ENCODE measurements at places on chromosomes 16 and 17.

GRCh38 chr16:27759301-27759871 is 209.4 kb downstream of the KATNIP start:
- no peak for DNase-seq

DNA sequence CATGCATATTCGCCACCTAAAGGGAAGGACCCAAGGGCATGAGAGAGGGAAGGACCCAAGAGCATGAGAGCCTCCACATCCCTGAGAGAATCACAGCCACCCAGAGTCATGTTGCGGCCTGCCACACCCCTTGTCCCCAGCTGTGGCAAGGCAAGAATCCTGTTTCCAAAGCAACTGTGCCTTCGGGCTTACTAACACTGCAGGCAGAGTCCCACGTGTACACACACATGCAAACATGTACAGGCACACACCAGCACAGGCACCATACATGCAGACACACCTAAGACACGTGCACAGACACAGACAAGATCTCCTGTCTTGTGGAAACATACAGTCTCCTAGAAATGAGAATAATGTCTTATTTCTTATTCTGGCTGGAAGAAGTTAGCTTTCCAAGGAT is 92.4 kb upstream of the CDYL2 start:
- no peak for DNase-seq

DNA sequence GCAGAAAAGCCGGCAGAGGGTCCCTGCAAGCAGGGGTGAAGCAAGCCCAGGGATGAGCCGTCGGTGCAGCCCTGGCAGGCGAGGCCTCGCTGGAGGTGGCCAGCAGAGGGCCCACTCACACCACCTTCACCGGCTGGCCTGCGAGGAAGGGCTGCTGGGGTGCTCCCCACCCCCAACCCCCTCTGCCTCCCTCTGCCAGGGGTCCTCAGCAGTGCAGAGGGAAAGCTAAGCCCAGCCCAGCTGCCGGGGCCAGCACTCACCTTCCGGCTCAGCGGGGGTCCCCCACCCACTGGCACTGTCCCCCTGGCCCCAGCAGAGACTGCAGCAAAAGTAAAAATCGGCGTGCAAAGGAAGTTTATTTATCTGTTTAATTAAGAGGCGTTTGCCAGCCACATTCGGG is 113.4 kb downstream of the ENGASE start:
- no peak for DNase-seq

GRCh38 chr17:16585796-16586195 is 16.8 kb upstream of the ZNF287 start:
- DNase-seq, result no peak

DNA sequence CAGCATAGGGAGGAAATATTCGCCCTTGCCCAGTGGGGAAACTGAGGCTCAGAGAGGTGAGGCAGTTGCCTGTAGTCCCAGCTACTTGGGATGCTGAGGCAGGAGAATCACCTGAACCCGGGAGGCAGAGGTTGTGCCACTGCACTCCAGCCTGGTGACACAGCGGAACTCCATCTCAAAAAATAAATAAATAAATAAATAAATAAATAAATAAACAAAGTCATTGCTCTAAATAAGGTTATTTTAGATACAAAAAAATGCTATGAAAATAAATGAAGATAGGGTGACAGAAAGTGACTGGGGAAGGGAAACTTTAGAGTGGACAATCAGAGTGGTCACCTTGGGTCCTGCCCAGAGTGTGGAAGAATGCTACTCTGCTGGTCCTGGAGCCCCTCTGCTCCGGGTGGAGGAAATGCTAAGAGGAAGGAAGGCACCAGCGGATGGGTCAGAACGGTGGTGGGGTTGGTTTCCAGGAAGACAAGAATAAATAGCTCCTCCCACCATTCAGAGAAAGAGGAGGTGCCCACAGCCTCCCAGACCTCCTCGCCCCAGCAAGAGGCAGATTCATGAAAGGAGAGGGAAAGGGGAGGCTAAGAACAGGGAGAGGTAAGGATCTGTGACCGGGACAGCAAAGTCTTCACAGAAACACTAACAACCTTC is 17.6 kb downstream of the TRPV3 start:
- no peak for DNase-seq

- DNase-seq, result no peak
Observed at GRCh38 chr16:58716468-58716867, 17.6 kb downstream of the GOT2 start.

- no peak for DNase-seq
Observed at GRCh38 chr17:50187751-50188530, 13.5 kb downstream of the COL1A1 start.

DNA sequence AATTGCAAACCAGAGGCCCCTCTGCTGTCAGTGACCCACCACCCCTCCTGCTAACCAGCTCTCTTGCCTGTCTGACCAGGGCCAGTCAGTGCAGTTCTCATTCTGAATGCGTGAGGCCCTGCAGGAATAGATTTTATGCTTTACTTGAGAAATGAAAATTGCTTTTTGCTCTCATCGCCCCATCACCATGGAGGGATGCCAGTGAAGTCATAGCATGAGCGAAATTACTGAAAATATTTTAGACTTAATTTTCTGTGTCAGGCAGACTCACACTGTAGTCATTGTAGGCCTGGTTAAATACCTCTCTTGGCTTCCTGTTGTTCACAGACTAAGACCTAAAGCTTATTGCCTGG is 490.5 kb upstream of the CDH5 start:
- no peak for DNase-seq

- DNase-seq, result no peak
Observed at GRCh38 chr16:35398180-35398579, 1938.8 kb downstream of the TP53TG3F start.

GRCh38 chr17:557371-557770 is 157.3 kb downstream of the VPS53 start:
- DNase-seq, result no peak

- DNase-seq, result no peak
Observed at GRCh38 chr16:30893417-30893743, 497 bp downstream of the BCL7C start.

DNA sequence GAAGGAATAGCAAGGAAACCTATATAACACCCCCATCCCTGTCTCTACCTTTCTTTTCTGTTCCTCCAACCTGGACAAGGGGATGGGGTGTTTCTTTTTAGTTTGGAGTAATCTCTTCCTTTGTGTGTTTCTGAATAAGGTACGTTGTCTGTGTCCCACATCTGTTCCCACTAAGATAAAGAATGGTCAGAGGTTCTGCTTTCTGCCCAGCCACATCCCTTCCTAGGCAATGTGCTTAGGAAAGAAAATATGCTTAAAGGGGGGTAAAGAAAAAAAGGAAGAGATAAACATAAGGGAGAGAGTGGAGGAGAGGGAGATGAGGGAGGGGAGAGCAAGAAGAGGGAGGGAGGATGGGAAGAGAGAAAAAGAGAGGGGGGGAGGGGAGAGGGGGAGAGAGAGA is 35.1 kb downstream of the SLC6A2 start:
- DNase-seq, result no peak

DNA sequence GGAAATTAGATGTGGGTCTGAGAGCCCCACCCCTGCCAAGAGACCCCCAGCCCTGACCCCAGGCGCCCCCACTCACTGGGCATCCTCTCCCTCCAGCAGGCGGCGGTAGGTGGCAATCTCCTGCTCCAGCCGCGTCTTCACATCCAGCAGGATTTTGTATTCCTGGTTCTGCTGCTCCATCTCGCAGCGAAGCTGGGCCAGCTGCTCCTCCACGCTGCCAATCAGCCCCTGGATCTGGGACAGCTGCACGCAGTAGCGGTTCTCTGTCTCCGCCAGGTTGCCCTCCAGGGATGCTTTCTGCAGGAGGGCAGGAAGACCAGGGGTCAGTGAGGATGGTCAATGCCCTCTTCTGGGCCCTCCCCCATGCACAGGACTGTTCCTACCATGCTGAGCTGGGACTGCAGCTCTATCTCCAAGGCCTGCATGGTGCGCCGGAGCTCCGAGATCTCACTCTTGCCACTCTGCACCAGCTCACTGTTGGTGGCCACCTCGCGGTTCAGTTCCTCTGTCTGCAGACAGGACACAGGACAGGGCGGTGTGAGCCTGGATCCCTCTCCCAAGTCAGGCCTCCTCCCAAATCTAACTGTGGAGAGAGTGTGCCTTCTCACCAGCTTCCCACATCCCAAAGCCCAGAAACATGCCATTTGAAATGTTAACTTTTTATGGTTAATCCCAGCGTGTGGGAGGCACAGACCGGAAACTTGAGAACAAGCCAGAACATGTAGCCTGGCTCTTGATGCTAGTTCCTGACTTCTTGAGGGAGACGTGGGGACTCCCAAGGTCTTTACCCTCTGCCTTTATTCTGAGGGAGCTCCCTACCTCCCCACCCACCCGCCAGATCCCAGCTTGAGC is 3.6 kb downstream of the KRT17 start:
- DNase-seq, result no peak

GRCh38 chr16:50861970-50862411 is 120.1 kb downstream of the CYLD start:
- DNase-seq, result no peak

DNA sequence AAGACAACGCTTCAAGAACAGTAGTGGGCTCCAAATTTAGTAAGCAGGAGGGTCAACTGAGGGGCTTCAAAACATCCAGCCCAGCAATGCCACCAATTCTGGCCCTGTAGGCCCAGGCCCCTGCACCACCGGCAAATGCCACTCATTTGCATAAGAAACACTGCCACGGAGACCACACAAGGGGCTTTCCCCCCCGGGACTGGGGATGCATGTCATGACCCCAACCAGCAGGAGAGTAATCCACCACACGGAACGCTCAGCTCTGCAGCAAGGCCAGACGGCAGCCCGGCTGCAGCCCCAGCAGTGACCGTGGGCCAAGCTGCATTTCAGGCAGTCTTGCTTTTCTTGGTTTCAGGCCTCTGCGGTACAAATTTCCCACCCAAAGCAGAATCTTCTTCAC is 14.1 kb downstream of the TMEM11 start:
- DNase-seq, result no peak

DNA sequence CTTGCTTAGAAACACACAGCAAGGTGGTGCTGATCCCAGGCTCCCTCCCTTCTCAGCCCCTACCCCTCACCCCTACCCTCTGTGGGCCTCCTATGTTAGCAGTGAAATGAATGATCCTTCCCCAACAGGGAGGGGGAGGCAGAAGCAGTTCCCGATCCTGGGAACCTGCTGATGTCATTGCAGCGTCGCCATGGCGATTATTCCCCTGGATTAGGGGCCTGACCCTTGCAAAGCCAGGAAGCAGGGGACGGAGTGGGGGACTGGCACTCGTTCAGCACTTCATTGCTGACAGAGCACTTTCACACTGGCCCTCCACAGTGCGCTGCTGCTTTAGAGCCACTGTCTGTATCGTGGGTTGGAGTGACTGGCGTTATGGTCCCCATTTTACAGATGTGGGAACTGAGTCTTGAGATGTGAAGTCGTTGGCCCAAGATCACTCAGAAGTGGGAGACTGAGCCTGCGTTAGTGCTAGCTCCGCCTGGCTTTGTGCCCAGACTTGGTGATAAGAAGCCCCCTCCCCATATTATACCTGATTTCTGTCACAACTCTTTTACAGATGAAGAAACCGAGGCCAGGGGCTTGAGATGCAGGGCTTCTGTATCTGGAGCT is 26.6 kb downstream of the LASP1 start:
- no peak for DNase-seq

GRCh38 chr16:14564861-14565687 is 65.0 kb downstream of the PARN start:
- no peak for DNase-seq

- no peak for DNase-seq
Observed at GRCh38 chr16:49460786-49461470, 87.3 kb downstream of the C16orf78 start.
